ENCODE measurements at places on chromosomes 6 and 20. TPM values are rescaled to one million over a fixed set of nuclear protein-coding genes. Genes with fewer than 3 reads are reported as not detected.

DNA sequence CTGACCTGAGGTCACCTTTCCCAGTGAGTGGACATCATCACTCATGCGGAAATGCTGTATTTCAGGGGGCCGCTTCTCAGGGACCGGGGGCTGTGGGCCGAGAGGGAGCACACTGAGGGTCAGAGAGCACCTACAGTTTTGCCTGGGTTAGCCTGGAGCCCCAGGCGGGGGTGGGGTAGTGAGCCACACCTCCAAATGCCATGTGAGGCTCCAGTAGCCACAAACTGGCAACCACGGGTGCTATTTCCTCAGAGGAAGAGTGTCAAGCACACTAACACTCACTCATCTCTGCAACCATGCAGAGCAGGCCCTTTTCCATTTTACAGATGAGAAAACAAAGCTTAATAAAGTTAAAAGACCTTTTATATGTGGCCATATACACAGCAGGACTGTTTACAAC is 4.7 kb downstream of the EHMT2 start:
- no peak for DNase-seq

DNA sequence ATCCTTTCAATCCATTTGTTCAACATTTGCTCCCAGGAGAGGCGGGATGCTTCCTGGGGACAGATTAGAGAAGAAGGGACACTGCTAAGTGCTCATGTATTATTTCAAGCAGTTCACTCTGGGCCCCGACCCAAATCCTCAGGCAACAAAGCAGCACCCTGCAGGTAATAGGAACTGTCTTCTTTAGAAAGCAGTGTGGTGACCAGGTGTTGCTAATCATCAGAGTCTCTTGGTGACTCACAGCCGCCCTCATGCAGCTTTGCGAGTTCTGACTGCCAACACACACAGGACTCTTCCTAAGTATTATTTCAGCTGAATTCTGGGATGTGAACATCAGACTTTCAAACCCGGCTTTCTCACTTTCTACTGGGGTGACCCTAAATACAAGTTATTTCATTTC is 356.4 kb downstream of the PRKN start:
- no peak for DNase-seq

DNA sequence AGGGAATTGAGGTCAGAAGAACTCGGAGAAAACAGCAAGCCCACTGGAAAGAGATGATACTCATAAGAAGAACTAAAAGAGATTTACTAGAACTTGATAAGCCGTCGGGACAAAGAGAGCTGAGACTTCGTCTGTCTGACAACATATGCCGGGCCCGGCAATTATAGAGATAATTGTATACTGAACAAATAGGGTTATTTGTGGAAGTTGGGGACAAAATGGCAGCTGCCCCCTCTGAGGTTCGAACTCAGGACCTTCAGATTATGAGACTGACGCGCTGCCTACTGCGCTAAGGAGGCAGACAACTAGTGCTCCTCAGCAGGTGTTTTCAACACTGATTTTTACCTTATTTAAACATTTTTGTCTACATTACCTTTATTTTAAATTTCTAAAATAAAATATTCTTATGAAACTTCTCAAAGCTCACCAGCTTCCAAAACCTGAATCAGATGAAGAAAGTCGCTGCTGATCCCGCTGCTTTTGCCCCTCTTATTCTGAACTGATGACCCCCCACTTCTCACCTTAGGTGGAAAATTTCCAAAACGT is 29.3 kb upstream of the TRIM27 start:
- DNase-seq = no peak

The ADGB gene
- not detected for total RNA-seq

The GGTLC1 gene
- total RNA-seq = not detected
